Aorta (tissue), 5 donors: ENCODE measurements at places on chromosomes 4 and X.

DNA sequence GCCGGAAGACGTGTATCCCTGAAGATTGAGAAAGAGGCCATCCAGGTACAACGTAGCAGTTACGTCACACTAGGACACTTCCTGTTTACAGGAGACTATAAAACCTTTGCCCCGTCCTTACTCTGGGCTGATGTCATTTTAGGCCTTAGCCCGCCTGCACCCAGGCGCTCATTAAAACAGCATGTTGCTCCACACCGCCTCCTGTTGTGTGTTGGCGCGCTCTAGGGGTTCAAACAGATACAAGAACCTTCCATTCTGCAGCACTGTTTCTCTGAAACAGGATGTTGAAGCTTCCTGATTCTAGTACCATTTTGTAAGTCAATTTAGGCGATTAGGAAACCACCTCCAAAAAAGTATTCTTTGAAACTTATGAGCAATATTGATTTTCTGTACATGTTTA is 722.1 kb downstream of the PCDH7 start:
- no peaks in the 10 kb centered on the region for H3K36me3 ChIP-seq
- DNase-seq: no peak
- H3K27ac ChIP-seq: no peak overlapping the region
- no peaks in the 10 kb centered on the region for H3K27me3 ChIP-seq
- no peak overlapping the region for H3K4me3 ChIP-seq

- H3K4me1 ChIP-seq: peaks cover 6% of the 10 kb centered on the region
- H3K36me3 ChIP-seq: no peaks in the 10 kb centered on the region
- no peak for DNase-seq
These were observed 408 bp downstream of the TET2 start for GRCh38 chr4:105147016-105147552.

DNA sequence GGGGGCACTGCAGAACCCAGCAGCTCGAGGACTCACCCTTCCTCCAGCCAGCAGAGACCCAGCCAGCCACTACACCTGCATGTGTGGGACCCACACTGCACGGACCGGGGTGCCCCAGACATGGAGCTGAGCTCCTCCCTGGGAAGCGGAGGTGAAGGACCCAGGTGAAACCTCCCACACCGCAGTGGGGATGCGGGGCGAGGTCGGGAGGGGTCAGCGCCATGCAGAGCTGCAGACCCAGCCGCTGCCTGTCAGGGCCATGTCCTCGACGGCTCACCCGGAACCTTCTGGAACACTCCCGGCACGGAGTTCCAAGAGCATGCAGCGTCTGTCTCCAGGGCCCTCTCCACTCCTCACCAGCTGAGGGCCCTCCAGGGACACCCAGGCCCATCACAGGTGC is 42.6 kb downstream of the GAK start:
- H3K27ac ChIP-seq: no peak overlapping the region
- no peaks in the 10 kb centered on the region for H3K4me1 ChIP-seq
- peaks cover 1% of the 10 kb centered on the region for H3K36me3 ChIP-seq
- DNase-seq: no peak
- H3K27me3 ChIP-seq: no peaks in the 10 kb centered on the region

GRCh38 chr4:44740201-44740600 is 13.8 kb upstream of the GNPDA2 start:
- no peaks in the 10 kb centered on the region for H3K36me3 ChIP-seq
- no peak overlapping the region for H3K27ac ChIP-seq
- no peak overlapping the region for H3K4me3 ChIP-seq
- no peaks in the 10 kb centered on the region for H3K4me1 ChIP-seq
- DNase-seq: no peak

DNA sequence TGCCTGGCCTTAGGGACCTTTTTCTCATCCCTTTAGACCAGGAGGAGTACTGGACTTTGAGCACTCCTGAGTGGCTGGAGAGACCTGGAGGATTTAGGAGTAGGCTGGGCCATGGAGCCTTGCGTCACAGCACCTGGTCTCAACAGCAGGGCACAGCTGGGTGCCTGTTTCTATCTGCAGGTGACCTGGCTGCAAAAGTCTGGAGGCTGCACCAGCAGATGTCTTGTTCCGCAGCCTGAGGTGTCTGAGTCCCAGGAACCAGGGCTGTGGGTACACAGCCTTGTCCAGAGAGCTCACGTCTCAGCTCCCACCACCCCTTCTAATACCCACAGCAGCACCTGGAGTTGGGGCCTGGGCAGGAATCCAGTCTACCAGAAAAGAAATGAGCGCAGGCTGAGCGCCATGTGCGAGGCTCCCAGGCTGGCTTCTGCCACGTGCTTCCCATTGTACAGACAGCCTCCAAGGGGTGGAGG is 5.0 kb upstream of the NSD2 start:
- H3K27ac ChIP-seq: no peak overlapping the region
- H3K4me3 ChIP-seq: no peak overlapping the region
- no peaks in the 10 kb centered on the region for H3K36me3 ChIP-seq
- H3K27me3 ChIP-seq: no peaks in the 10 kb centered on the region
- no peaks in the 10 kb centered on the region for H3K4me1 ChIP-seq
- DNase-seq: no peak

GRCh38 chr4:16386711-16387320 is 160.5 kb upstream of the TAPT1 start:
- no peak overlapping the region for H3K4me3 ChIP-seq
- H3K4me1 ChIP-seq: no peaks in the 10 kb centered on the region
- no peaks in the 10 kb centered on the region for H3K36me3 ChIP-seq
- H3K27ac ChIP-seq: no peak overlapping the region
- DNase-seq: no peak
- H3K27me3 ChIP-seq: no peaks in the 10 kb centered on the region

GRCh38 chrX:42140320-42140719 is 217.0 kb upstream of the CASK start:
- H3K36me3 ChIP-seq: no peaks in the 10 kb centered on the region
- H3K27ac ChIP-seq: no peak overlapping the region
- no peak overlapping the region for H3K4me3 ChIP-seq
- no peak for DNase-seq
- no peaks in the 10 kb centered on the region for H3K4me1 ChIP-seq

GRCh38 chrX:88355252-88355651 is 391.8 kb upstream of the CPXCR1 start:
- no peak overlapping the region for H3K27ac ChIP-seq
- H3K4me1 ChIP-seq: no peaks in the 10 kb centered on the region
- H3K36me3 ChIP-seq: no peaks in the 10 kb centered on the region

DNA sequence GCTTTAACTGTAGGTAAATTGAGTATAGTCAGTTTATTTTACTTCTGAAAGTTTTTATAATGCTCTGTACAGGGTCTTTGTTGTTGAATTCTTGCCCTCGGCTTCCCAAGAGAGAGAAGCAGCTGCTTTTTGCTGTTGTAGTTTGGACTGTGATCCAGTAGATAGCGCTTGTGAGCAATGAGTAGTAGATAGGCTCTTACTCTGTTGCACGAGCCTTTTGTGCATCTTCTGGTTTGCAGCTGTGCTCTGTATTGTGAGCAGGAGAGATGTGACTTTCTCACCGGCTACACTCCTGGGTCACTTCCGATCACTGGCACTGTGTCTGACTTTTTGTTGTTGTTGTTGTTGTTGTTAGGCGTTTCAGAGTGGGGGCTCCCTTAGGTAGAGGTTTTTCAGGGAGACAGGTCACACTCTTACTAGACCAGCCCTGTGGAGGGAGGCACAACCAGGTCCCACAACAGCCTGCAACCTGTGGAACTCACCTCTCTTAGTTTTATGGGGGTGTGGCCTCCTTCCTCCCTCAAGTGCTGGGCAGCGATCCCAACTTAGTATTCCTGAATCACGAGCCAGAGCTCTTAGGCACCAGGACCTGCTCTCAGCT is 822.1 kb upstream of the GALNTL6 start:
- DNase-seq: no peak
- H3K36me3 ChIP-seq: no peaks in the 10 kb centered on the region
- H3K4me3 ChIP-seq: no peak overlapping the region
- H3K27me3 ChIP-seq: no peaks in the 10 kb centered on the region

GRCh38 chrX:11663875-11664210 is 1.9 kb downstream of the ARHGAP6 start:
- no peak overlapping the region for H3K27ac ChIP-seq
- no peaks in the 10 kb centered on the region for H3K36me3 ChIP-seq
- no peak for DNase-seq
- peak overlapping the region; percentile 40 for H3K4me3 ChIP-seq
- H3K4me1 ChIP-seq: no peaks in the 10 kb centered on the region

- no peak for DNase-seq
- no peaks in the 10 kb centered on the region for H3K36me3 ChIP-seq
- H3K4me1 ChIP-seq: no peaks in the 10 kb centered on the region
- no peak overlapping the region for H3K4me3 ChIP-seq
- H3K27ac ChIP-seq: no peak overlapping the region
These were observed 53.3 kb downstream of the NBDY start for GRCh38 chrX:56782352-56782751.

DNA sequence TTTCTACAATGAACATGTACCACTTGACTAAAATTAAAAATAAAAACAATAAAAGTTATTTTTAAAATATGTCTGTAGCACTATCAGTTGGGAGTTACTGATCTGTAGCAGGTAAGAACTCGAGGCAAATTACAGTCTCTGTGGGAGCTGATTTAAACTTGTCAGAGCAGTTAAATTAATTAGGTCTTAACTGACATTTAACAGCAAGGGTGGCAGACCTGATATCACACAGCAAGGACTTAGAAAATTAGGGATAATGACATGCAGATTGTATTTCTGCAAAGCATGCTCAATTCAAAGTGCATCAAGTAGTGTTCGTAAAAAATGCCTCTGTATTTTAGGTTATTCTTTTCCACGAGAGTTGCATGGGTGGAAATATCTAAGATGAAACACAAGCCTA is 208.9 kb downstream of the SPATA18 start:
- no peak overlapping the region for H3K27ac ChIP-seq
- H3K4me1 ChIP-seq: peaks cover 1% of the 10 kb centered on the region
- no peak for DNase-seq
- no peaks in the 10 kb centered on the region for H3K27me3 ChIP-seq

DNA sequence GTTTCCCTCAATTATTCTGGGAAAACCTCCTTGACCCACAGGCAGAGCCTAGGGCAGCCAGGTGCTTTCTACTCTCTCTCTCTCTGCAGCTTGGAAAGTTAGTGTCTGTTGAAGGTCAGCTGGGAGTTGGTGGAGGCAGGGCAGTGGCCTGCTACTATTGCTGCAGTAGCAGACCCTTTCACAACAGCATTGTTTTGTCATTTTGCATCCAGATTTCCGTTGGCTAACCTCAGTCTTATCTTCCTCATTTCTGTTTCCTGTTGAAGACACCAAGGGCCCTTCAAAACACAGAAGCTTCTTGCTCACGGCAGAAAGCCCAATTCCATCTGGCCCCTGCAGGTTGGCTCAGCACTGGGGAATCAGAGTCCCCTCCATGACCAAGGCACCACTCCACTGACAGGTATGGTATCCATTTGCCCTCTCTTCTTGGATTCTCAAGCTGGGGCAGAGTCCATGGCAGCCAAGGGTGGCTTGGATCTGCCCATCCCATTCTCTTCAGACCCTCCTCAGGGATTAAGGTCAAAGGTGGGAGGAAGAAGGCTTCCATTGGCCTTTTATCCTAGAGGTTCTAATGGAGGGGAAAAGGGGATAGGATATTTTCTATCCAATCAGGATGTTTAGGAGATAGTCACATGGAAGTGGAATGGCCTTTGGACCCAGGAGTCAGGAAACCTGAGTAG is 24.6 kb downstream of the VSIG4 start:
- no peaks in the 10 kb centered on the region for H3K36me3 ChIP-seq
- no peak overlapping the region for H3K4me3 ChIP-seq
- no peak overlapping the region for H3K27ac ChIP-seq
- DNase-seq: no peak
- H3K4me1 ChIP-seq: no peaks in the 10 kb centered on the region

DNA sequence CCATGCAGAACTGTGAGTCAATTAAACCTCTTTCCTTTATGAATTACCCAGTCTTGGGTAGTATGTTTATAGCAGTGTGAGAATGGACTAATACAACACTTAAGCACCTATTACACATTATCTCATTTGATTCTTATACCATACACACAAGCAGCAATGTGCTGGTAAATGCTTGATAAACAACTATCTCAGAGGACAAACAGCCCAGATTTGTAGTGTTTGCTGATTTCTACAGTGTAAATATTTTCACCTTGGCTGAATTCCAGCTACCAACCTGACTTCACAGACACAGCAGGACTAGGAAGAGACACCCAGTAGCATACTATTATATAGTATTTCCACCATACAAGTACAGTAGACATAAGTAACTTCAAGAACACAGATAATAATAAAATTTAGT is 406.5 kb upstream of the CNKSR2 start:
- no peaks in the 10 kb centered on the region for H3K27me3 ChIP-seq
- H3K4me1 ChIP-seq: no peaks in the 10 kb centered on the region
- no peak overlapping the region for H3K27ac ChIP-seq
- no peak overlapping the region for H3K4me3 ChIP-seq
- no peak for DNase-seq

DNA sequence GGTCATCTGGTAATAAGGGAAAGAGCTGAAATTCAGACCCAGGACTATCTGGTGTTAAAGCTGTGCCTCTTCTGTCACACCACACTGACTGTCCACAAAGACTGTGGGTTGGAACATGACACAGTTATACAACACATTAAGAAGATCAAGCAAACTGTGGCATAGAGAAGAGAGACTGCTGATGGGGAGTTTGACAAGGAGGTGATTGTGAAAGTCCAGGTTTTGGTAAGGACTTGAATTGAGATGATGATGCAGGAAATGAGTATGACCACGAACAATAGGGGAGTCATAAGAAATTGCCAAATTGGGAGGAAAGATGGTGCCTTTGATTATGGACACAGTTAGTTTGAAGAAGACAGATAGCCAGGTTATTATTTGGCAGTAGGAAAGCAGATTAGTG is 163.4 kb downstream of the PDGFRA start:
- no peaks in the 10 kb centered on the region for H3K4me1 ChIP-seq
- no peak overlapping the region for H3K27ac ChIP-seq
- H3K4me3 ChIP-seq: no peak overlapping the region

DNA sequence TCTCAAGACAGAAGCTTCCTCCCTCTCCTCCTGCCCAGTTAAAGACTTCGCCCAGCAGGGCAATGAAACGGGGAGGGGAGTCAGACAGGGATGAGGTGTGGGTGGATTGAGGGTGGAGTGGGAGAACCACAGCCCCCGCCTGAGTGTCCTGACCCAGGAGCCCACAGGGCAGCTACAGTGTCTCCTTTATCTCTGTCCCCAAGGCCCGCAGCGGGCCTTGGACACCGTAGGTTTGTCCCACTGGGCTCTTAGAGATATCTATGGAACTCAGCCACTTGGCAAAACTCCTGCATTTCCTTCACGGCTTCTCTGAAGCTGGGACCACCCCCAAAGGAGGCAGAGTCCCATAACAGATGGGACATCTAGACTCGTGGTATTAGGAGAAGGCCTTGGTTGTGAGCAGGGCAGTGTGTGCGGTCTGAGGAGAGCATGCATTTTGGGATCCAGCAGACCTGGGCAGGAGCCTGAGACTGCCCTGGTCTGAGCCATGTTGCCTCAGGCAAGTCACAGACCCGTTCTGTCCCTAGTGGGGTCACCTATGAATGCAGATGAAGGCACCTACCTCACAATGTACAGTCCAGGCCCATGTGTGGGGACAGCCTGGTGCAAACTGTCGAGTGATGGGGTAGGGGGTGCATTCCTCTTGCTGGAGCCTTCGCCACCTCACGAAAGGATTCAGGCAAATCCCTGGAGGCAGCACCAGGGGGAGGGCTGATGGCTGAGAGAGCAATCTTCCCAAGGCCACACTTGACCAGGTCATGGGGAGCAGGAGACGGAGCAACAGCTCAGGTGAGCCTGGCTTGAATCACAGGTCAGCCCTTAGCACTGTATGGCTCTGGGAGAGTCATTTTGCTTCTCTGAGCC is 225.7 kb upstream of the PSAPL1 start:
- no peaks in the 10 kb centered on the region for H3K4me1 ChIP-seq
- H3K27ac ChIP-seq: no peak overlapping the region
- DNase-seq: no peak
- no peaks in the 10 kb centered on the region for H3K36me3 ChIP-seq
- no peak overlapping the region for H3K4me3 ChIP-seq
